ENCODE measurements at places on chromosomes 12 and 14.

DNA sequence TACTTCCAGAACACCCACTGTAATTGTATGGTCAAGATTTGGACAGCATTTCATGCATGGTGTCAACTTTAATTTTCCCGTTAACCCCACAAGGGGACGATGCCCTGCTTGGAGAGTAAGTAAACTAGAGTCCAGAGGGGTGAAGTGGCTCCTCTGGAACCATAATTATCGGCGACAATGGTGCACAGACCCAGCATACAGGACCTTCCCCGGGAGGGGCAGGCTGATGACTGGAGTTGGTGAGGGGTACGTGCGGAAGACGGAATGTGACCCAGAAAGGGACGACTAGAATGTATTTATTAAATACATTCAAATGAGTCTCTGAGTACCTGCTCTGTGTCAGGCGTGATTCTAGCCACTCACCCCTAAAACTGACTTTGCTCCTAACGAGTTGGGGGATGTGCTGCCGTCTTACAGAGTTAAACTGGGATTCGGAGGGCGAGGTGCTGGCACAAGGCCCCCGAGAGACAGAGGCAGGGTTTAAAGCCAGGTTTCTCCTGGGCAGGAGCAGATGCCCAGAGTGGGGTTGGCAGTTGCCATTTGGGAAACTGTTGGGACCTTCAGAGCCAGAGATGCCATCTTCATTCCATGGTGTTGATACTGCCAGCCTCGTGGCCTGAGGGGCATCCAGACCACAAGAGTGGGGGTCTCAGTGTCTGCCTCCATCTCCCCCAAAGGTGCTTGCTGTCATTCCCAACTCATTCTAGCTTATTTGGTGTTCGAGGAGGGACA lies 10.9 kb downstream of the RTL1 start:
- DNase-seq: no peak

DNA sequence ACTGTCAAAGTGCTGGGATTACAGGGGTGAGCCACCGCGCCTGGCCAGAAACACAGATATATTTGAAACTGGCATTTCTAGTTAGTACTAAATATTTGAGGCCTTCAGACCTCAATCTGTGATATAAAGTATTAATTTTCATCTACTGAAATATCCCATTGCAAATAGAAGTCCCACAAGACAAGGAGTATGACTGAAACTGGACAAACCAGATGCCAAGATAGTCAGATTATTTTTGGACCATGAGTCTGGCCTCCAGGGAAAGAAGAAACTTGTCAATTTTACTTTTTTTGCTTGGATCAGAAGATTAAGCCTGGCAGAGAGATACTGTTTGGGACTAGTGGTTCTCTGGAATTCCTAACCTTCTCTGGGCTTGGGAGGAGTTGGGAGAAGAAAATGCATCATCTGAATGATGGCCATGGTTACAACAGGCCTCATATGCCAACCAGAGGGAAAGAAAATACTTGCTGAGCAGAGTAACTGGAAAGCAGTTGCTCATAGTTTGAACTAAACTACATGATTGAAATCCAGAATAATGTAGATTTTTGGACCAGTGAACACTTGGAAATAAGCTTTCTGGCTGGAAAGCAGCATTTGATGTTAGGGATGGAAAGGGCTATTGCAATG lies 2.9 kb upstream of the SMOC1 start:
- DNase-seq: no peak

DNA sequence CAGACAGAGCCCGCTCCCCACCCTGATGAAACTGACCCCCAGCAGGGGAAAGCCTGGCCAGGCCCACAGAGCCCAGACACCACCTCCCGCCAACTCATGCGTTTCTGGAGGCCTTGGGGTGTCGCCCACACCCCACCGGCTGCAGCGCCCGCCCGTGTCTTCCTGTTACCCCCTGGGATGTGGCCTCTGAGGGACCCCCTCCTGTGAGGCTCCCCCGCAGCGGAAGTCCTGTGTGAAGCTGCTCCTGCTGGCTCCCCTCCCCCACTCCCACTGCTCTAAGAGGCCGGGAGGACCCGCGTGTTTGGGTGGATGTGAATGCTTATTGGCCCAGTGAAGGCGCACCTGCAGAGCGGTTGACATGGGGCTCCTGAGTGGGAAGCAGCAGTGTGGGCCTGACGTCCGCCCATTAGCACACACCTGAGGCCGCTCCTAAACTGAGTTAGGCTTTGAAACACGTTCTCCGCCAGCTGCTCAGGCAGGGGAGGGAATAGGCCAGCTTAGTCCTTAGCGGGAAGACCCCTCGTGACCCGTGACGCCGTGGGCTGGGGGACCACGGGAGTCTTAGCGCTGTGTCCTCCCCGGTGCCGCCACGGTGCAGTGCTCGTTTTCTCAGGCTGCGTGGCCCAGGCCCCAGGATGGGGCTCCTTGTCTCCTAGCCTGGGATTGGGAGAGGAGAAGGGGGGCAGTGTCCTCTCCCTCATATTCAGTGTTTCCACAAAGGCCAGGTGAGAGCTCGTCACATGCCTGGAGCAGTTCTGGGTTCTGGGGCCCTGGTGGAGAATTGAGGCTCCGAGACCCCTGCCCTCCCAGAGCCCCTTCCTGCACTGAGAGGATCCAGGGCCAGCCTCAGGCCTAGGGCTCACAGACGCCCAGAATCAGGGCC lies 323.4 kb upstream of the SFSWAP start:
- DNase-seq: no peak

DNA sequence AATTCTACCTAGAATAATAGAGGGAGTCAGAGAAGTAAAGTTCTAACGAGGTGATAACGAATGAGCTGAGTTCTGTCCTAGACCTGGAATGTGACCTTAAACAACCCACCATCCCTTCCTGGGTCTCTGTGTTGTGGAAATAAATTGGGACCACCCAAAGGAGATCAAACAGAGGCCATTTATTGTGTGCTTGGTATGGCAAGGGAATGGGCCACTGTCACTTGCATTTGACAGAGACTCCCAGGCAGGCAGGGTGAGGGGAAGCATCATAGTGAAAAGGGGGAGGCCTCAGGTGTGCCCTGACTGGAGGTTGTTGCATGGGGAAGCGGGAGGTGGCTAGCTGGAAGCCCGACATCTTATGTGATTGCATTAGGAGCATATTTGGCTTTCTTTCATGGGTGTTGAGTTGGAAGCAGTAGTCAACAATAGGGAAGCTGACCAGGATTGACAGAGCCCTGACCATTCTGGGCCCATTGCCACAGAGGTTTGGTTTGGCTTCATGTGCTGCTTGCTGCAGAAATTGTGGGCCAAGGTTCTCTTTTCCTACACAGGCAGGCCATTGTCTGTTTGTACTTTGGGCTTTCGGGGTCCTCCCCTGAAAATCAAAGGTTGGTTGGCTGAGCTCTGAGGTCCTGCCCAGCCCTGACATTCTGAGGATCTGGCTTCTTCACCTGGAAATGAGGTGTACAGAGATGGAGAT lies 17.6 kb upstream of the FAM181A start:
- no peak for DNase-seq

DNA sequence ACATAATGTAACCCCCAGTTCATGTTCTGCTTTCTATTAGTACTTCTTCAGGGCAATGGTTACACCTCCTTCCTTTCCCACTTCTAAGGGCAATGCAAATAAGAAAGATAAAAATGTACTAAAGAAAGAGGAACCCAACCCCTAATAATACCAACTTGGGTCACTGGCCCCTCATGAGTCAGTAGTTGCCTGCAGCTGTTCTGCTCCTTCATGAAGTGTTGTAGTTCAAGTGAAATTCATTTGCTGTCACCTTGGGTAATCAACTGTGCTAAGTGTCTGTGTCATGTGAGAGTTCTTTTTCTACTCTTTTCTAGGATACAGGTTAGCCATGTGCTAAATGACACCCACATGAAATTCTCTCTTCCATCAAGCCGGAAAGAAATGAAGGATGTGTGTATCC lies 91.8 kb downstream of the PLXNC1 start:
- DNase-seq: no peak

DNA sequence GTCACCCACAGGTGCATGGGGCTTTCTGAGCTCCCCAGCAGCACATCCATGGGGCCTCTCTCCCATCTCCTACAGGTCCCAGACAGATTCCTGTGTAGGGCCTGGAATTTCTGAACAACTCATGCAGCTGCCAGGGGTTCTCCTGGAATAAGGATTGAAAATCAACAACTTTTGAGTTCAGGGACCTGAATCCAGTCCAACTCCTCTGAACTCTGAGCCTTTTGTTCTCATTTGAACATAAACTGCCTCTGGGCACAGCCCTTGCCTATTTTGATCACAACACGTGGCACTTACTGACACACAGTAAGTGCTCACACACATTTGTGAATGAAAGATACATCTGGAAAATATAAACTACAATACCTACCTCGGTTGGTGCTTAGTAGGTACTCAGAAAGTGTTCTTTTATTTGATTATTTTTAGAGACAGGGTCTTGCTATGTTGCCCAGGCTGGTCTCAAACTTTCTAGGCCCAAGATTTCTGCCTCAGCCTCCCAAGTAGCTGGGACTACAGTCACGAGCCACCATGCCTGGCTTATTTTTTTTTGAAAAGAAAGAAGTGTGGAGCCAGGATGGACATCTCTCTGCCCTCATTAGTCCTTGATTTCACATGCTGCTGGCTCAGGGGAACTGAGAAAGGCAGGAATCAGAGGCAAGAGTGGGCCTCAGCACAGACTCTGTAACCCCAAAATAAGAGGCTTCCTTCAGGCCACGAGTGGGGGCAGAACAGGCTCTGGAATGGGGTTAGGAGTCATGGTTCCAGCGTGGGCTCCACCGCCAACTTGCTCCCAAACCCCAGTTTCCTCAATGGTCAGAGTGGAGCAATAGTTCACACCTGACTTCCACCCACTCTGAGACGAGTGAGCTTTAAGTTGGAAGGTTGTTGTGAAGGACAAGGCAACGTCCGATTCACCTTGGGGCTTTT lies 27.0 kb downstream of the SYNE3 start:
- DNase-seq: no peak

DNA sequence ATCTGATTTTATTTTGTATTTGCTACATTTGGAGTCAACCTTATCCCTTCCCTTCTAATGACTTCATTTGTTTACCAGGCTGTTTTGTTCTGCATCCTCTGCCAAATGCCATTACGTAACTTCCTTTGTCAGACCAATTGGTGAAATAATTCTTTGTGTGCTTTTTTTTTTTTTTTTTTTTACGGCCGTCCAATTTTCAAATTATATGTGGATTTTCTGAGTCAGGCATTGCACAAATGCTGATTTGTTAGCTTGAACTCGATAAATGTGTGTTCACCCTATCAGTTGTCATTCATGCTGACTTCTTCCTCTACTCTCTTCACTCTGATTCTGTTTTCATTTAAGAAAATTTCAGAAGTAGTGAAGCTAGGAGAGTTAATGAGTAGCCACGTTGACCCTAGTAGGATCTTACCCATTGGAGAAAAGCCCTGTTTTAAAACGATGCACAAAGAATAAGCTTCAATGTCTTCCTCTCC lies 386.2 kb downstream of the DIO2 start:
- DNase-seq: no peak
